NCI-H69 (cell line): ENCODE measurements at places on chromosomes 2 and 18.

DNA sequence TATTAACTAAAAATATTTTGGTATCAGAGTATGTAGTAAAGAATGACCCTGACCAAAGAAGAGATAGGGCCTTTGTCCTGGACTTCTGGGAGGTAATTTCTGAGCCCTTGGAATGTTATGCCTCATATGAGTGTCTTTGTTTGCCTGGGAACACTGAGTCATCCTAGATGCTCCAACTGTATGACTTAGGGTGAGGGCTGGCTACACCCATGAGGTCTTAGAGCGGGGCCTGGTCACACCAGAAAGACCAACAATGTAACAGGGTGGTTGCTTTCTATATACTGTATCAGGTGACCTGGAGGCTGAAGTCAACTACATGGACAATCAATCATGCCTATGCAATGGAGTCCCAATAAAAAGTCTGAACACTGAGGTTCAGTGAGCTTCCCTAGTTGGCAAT is 253.1 kb downstream of the MBD2 start:
- no peak for DNase-seq

DNA sequence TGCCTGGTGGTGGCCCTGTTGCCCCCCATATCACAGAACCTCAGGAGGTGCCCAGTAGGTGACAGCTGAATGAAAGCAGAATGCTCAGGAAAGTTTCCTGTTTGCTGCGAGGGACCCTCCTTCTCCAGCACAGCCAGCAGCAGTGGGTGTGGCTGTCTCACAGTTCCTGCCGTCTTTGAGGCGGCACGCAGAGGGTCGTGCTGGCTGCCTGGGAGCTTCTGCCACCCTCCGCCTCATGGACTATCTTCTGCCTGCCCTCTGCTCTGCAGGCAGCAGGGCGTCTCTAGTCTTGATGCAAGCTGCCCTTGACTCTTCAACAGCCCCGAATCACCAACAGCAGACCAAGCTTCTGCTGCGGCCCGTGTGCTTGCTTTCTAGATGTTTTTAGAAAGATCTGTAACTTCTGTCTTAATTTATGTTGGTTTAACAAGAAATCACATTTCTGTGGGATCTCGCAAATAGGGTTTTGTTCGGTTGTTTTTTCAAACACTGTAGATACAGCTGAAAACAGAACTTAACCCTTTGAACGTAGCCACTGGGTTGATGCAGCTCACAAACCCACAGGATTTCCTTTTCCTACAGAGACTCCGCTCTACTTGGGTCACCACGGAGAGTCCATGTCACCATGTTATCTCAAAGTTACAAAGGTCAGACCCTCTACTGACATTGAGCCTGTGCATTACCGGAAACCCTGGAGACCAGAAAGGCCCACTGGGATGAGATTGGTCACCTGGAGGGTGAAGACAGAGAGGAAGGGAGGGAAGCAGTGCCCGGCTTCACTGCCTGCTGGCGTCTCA is 144.9 kb downstream of the ACOXL start:
- no peak for DNase-seq

DNA sequence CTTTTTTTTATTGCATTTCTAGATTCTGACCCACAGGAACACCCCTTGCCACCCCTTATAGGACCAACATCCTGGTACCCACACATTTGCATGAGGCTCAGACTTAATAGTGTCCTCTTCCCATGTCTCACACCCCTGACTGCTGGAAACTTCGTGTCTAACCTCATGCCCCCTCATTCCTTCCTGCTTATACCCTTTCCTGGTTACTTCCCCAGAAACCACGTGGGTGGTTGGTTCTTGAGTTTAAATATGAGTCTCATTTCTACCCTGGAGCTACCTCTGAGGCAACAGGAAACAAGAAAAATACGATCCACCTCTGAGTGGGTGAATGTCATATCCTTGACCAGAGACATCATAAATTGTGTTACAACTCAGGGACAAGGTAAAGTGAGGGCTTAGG is 1.6 kb downstream of the TNP1 start:
- no peak for DNase-seq

GRCh38 chr2:3523551-3524041 is 4.3 kb upstream of the ADI1 start:
- no peak for DNase-seq

- peak; percentile 7 for DNase-seq
Observed at GRCh38 chr2:207512356-207512755, 17.4 kb upstream of the CREB1 start.
